ENCODE measurements at places on chromosomes 5 and 9.

DNA sequence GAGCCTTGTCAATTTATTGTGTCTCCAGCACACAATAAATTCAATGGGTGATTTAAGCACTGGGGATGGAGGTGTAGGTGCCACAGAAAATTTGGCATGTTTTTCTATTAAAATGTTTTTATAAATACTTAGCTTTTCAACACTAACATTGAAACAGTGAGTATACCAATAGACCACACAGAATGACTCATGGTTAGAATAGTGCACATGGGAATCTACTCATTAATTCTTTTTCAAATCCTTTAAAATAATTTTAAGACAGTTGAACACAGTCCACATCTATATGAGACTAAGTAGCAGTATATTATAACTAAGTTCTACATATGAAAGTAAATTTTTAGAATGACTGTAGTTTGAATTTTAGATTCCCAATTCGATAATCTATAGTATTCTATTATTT lies 67.1 kb downstream of the LNPEP start:
- no peak for DNase-seq

DNA sequence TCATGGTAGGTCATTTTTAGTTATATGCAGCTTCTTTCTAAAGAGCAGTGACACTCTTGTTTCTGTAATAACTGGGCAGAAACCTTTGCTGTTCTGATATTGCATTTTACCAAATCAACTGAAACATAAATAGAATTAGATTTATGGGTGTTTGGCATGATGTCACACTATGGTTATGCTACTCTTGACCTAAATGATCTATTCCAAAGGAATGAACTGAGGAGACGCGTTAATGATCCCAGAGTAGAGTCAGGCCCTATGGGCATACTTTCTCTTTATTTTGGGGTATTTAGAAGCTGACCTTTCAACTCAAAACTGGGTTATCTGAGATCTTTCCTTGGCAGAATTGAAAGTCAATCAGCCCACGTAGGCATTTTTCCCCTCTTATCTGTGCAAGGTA lies 146.8 kb upstream of the ADAMTSL1 start:
- no peak for DNase-seq

DNA sequence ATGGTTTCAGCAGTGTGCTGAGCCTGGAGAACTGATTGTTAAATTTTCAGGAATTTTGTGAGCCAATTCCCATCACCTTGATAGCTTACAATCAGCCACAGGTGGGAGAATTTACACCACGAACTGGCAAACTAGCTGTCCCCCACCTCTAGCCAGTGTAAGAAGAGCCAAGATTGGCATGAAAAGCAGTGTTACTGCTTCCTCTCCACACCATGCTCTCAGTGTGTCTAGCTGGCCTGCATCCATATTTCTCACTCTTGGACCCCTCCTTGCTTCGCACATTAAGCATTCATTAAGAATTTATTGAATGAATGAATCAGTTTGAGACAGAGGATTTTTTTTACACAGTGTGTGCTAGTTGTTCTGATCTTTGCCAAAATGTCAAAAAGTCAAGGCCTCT lies 36.7 kb upstream of the MAN2A1 start:
- DNase-seq, result no peak

DNA sequence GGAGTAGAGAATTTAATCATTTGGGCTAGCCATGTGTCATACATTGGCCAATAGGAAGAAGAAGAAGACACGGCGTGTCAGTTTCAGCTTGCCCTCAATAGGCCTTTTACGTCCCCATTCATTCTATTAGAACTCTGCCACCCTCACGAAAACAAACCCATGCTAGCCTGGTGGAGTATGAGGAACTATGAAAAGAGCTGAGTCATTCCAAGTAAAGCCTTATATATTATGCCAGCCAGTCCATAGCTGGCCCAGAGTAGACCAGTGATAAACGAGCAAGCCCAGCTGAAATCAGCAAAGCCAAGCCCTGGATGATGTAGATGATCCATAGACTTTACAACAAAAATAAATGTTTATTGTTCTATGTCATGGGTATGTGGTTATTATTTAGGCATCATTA lies 895.1 kb downstream of the TLE1 start:
- no peak for DNase-seq

GRCh38 chr5:14063138-14063537 lies 80.0 kb upstream of the TRIO start:
- DNase-seq, result no peak

DNA sequence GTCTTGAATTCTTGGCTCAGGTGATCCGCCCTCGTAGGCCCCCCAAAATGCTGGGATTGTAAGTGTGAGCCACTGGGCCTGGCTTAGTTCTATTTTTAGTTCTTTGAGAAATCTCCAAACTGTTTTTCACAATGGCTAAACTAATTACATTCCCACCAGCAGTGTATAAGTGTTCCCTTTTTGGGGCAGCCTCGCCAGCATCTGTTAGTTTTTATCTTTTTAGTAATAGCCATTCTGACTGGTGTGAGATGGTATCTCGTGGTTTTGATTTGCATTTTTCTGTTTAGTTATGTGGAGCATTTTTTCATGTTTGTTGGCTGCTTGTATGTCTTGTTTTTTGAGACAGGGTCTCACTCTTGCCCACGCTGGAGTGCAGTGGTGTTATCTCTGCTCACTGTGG lies 28.2 kb downstream of the CNOT6 start:
- no peak for DNase-seq

- DNase-seq, result no peak
Observed at GRCh38 chr9:90029996-90030395, 425.2 kb downstream of the GADD45G start.

DNA sequence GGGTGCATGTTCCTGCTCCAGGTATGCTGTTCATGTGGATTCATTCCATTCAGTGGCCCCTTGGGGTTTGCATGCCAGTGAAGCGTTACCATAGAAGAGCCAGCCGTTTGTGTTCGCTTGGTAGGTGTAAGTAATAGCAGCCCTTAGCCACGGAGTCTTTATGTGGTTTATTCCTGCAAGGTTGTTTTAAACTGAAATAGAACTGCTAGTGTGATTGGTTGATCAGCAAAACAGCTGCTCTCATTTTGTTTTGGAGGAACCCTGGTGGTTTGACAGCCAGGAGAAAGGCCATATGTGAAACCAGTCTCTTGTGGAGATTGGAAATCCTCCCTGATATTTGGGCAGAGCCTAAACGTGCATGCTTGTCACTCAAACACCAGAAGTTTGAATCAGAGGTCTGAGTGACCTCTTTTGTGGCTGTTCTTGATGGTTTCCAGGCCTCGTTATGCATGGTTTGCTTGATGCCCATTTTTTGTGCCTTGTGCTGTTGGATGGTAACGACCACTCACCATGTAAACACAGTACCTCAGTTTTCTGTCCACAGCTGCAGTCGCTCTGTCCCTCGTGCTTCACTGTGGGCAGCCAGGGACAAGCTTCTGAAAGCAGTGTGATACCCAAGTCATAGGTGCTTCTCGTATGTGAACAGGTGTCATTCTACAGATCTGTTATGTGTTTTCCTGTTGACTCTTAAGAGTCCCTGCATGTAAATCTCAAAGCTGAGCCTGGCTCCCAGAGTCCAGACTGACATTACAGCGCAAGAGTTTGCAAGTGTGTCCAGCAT lies 58.3 kb upstream of the NXNL2 start:
- no peak for DNase-seq

- DNase-seq, result no peak
Observed at GRCh38 chr9:118567861-118568260, 801.4 kb downstream of the BRINP1 start.

DNA sequence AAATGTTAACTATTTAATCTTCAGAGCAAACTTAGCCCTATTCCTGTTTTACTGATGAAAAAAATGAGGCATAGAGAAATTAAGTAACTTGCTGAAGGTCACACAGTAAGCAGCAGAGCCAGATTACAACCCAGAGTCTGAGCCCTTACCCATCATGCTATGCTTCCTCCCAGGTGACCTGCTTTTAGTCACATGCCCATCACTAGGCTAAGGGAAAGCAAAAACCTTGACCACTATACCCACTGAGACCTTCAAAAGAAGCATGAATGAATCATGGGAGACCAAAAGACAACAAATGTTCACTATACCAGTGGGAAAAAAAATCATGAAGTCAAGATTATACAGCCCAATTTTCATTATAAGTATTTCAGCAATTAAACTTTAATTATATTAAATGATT lies 5.3 kb upstream of the HAUS6 start:
- DNase-seq, result no peak

DNA sequence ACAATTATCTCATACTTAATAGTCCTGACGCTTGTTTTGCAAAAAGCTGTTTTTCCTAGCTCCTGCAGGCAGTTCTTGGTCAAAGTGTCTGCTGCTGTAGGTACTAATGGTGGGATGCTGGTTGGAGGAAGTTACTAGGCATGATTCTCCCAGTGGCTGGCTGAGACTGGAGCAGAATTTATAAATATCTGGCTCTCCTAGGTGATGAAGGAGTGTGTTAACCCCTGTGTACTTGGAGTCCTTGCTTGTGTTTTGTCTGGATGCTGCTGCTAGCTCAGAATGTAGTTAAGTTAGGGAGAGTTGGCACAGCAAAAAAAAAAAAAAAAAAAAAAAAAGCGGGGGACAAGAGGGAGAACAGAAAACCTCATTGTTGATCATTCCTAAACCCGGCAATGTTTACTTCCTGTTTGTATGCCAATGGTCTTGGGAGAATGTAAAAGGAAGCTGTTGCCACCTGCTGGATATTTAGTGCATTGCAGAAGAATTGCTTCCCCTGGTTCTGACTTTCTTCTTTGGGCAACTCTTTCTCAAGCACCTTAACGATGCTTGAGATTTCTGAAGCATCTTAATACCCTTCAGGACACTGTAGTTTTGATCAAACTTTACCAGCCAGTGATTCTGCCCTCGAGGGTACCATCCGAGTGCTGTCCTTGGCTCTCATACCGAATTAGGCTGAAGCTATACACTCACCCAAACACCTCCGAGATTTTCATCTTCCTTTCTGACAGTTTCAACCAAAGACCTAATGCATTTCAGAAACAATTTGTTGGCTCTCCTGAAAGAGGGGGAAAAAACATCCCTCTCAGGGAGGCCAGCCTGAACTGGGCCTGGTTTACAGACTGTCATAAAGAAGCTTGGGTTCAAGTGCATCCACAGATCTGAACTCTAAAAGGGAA lies 71.7 kb upstream of the WWC1 start:
- DNase-seq, result no peak

- no peak for DNase-seq
Observed at GRCh38 chr5:137283801-137284200, 215.3 kb downstream of the SPOCK1 start.

DNA sequence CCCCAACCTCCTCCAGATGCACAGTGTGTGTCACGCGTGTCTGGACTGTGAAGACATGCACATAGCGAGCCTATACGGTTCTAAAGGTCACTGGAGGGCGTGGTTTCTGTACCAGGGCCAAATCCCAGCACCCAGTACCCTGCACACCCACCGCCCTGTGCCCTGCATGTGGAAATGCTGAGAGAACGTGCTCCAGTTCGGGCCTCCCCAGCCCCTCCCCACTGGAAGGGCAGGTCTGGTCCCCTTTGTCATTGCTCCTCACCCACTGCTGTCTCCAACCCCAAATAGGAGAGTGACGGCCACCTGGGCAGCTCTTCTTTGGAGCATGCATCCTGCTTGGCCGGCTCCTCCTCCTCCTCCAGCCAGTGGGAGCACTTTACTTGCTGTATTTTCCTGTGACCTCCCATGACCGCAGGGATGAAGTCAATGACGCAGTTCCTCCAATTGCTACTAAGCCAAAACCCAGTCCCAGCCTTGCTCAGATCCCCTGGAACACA lies 116.7 kb downstream of the WNK2 start:
- no peak for DNase-seq

DNA sequence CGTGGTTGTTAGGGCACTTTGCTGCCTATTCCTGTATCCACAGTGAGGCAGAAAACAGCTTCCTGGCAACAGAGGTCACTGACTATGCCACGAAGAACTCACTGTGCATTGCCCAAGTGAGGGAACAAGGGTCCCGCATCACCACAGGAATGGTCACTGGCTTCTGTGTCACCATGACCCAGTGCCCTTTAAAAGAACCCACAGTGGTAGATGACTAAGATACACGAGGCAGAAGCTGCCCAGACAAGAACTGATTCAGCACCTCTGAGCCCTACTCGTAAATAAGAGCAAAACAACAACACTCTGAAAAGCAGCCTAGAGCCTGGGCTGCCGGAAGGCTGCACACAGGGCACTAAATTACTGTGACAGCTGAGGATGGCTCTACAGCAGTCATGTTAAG lies 236.6 kb upstream of the RASEF start:
- no peak for DNase-seq

- no peak for DNase-seq
Observed at GRCh38 chr9:136352682-136353081, 10.9 kb downstream of the DNLZ start.

DNA sequence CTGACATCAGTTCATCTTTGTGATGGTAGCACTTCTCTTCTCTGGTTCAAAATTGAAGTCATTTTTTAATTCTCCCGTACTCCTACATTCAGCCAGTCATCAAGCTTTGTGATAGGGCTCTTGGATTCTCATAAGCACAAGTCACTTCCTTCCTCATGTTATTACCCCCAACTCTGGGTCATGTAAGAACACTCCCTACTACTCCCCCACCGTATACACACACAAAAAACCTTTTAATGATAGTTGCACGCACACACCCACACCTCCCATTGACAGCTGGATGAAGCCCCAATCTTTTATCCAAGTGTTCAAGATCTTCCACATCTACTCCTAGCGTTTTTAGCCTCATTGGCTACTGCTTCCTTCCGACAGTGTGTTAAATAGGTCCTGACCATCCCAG lies 16.8 kb downstream of the KDM3B start:
- DNase-seq, result no peak

- DNase-seq, result no peak
Observed at GRCh38 chr9:37555786-37556185, 20.4 kb downstream of the FBXO10 start.

GRCh38 chr5:88825584-88826315 lies 57.2 kb downstream of the MEF2C start:
- no peak for DNase-seq

DNA sequence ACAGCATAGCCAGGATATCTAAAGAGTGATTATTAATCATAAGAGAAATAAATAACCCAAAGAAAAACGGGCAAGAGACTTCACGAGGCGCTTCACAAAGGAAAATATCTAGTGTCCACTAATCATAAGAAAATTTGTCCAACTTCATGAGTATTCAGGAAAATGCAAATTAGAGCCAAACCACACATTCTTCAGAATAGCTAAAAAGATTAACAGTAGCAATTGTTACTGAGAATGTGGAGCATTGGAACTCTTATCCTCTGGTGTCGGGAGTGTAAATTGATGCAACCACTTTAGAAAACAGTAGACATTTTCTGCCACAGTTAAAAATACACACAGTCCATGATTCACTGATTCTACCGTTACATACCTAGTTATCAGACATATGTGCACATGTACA lies 145.7 kb downstream of the CWC27 start:
- no peak for DNase-seq

All from T-helper 1 cell (primary cell).